Cortex of kidney (tissue), 1 donor: ENCODE measurements at places on chromosomes 13 and 19.

GRCh38 chr19:10855879-10856522 is 7.8 kb downstream of the C19orf38 start:
- DNase-seq, result no peak

- DNase-seq, result no peak
These were observed 790.4 kb downstream of the DIAPH3 start for GRCh38 chr13:59373341-59373740.

- DNase-seq, result no peak
These were observed 148.5 kb upstream of the FREM2 start for GRCh38 chr13:38538422-38538821.

DNA sequence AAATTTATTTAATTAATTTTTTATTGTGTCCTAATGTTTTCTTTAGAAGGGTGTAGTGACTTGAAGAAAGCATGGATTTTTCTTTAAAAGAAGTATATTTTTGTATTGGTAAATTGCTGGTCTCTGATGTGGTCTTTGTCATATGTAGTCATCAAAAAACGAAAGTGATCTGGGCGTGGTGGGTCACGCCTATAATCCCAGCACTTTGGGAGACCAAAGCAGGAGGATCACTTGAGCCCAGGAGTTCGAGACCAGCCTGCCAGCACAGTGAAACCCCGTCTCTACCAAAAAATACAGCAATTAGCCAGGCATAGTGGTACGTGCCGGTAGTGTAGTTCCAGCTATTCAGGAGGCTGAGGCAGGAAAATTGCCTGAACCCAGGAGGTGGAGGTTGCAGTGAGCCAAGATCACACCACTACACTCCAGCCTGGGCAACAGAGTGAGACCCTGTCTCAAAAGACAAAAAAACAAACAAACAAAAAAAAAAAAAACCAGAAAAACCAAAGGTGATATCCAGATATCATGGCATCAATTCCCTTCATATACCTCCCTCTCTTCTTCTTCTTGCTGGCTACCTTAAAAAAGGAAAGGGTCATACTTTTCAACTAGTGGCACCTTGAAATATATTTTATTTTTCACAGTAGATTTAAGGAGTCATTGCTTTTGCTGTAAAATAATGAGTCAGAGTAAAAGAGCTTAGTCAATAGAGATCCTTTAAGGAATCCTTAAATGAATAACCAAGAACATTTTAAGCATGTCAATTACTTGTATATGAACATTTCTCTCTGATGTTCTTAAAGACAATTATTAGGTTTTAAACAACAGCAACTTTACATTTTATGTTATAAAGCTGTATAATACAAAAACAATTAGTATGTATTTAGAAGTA is 19.9 kb downstream of the KCTD4 start:
- no peak for DNase-seq

- no peak for DNase-seq
These were observed 132.7 kb downstream of the ZDHHC20 start for GRCh38 chr13:21326155-21327031.

DNA sequence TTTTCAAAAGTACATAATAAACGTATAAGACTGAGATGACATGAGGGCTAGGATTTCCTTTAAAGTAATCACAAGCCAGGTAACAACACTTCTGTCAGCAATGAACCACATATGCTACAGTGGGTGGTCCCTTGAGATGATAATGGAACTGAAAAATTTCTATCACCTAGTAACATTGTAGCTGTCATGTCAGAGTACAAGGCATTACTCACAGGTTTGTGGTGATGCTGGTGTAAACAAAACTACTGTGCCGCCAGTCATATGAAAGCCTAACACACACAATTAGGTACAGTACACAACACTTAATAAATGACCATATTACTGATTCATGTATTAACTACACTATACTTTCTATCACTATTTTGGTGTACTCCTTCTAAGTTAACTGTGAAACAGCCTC is 36.8 kb downstream of the MIPEP start:
- DNase-seq, result no peak

- no peak for DNase-seq
These were observed 54.1 kb upstream of the MAB21L1 start for GRCh38 chr13:35530581-35530980.

- DNase-seq, result no peak
These were observed 10.3 kb downstream of the CBARP start for GRCh38 chr19:1227304-1228054.

- DNase-seq, result no peak
These were observed 577 bp downstream of the ZNF181 start for GRCh38 chr19:34734537-34735103.

- no peak for DNase-seq
These were observed 266.7 kb downstream of the FOXO1 start for GRCh38 chr13:40399756-40400155.

DNA sequence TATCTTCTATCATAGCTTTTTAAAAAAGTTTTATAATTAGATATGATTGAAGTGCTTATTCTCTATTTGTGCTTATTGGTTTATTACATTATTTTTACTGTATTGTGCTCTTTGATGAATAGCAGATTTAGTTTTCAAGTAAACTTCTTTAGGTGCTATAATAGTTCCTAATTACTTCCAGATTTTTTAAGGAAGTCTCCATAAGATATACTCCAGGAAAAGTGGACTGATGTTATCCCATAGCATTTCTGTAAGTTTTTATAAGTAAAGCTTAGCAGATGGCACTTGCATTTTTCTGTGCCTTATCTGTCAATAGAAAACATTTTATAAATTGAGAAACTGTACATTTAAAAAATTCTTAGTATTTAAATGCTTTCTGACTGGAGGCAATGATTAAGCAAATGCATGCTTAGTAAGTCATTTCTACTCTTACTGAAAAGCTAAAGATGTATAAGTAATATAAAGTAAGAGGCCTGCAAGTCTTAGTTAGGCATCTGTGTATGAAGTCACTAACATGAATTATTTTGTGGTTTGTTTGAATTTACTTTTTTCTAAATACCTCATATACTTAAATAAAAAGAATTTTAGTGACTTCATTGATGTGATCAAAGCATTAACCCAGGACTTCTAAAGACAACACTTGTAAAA is 182.8 kb downstream of the MAB21L1 start:
- DNase-seq, result no peak

DNA sequence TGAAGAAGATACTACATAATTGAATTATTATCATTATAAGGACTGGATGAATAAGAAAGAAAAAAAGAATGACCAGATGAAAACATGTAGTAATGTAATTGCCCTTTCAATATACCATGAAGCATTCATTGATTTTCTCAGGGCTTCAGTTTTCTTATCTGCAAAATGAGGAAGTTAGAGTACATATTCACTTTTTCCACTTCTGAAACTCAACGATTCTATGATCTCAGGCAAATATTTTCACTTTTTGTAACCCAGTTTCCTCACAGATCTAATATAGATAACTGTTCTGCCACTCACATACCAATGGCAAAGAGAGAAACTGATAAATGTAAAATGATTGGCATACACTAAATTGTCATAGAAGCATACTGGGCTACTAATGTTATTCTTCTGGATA is 856.6 kb upstream of the KLHL1 start:
- DNase-seq, result no peak
